Fibroblast of skin of abdomen (primary cell): ENCODE measurements at places on chromosomes 5 and 9.

DNA sequence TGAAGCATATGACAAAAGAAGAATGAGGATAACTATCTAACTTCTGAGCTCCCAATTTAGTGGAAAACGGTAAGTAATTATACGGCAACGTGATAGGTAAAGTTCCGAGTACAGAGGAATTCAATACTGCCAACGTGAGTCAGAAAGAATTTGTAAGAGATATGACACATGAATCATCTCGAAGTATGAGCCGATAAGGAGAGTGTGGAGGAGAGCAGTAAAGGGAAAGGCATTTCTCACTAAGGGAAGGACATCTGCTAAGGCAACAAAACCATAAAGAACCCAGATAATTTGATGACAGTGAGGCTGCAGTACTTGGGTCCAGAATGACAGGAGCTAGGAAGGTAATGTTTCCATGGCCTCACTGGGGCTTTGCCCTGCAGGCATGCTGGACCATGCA lies 11.0 kb downstream of the MPDZ start:
- peak; percentile 17 for DNase-seq

DNA sequence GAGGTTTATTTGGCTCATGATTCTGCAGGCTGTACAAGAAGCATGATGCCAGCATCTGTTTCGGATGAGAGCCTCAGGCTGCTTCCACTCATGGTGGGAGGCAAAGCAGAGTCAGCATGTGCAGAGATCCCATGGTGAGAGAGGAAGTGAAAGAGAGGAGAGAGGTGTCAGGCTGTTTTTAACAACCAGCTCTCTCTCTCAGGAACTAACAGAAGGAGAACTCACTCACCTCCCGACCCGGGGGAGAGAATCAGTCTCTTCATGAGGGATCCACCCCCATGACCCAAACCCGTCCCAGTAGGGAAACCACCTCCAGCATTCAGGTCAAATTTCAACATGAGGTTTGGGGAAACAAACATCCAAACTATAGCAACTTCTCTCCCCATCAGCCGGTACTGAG lies 187.7 kb downstream of the ENC1 start:
- no peak for DNase-seq

- DNase-seq, result peak; percentile 9
Measured at GRCh38 chr9:14661421-14662059, 31.7 kb downstream of the ZDHHC21 start.

- no peak for DNase-seq
Measured at GRCh38 chr5:52895572-52896413, 93.4 kb upstream of the ITGA2 start.

- peak; percentile 27 for DNase-seq
Measured at GRCh38 chr9:104386425-104387069, 117.5 kb upstream of the OR13F1 start.
